ENCODE measurements at places on chromosomes 3 and 15. TPM values are rescaled to one million over a fixed set of nuclear protein-coding genes. Genes with fewer than 3 reads are reported as not detected.

Gene CHST13
- not detected for total RNA-seq

Gene TICRR
- total RNA-seq = 3.0 TPM

Gene ADIPOQ
- 0.38 TPM for total RNA-seq

Gene RASGRF1
- 5.4 TPM for total RNA-seq

Gene TTC23
- 8.2 TPM for total RNA-seq

Gene TGM4
- total RNA-seq = not detected

Gene TMC3
- not detected for total RNA-seq

Data from Peyer's patch (tissue), 4 donors.